ENCODE measurements at places on chromosomes 5 and 9.

DNA sequence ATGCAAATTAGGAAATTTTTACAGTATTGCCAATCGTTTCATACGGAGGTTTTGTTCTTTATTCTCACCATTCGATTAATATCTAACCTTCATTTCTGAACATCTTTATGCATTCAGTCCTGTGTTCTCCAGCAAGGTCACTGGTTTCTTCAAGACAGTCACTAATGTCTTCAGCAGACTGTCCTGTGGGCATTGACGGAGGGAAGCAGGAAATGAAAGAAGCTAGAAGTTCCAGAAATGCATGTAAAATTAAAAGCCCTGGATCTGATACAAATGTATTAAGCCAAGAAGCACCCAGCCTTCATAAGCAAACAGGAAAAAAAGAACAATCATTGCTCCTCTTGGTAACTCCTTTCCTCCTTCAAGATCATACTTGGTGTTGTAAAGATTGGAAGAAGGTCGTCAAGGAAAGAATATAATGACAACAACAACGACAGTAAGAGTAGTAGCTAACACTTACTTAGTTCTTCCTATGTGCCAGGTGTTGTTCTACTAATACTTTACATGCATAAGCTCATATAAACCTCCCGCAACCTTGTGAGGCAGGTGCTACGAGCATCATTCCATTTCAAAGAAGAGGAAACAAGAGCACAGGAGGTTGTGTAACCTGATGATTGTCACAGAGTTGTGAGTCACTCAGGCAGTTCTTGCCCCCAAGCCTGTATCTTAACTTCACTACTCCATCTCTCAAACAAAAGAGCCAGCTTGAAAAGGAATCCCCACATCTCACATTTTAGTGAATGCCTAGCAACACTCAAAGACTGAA is 59.9 kb upstream of the CER1 start:
- DNase-seq: peak; percentile 37

DNA sequence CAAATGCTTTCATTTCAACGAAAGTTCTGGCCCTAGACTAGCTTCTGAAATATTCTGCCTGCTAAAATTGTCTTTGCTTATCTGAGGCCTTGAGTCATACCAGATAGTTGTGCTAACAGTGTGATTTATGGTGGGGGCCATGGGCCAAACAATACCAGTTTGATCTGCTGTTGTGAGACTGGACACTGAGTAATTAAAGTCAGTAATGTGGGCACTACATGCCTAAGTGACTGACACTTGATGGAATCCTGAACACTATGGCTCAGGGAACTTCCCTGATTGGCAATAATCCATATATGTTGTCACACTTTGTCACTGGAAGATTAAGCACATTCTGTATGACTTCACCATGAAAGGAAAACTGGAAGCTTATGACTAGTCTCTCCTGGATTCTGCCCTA is 127.6 kb upstream of the CYLC2 start:
- DNase-seq: peak; percentile 4

DNA sequence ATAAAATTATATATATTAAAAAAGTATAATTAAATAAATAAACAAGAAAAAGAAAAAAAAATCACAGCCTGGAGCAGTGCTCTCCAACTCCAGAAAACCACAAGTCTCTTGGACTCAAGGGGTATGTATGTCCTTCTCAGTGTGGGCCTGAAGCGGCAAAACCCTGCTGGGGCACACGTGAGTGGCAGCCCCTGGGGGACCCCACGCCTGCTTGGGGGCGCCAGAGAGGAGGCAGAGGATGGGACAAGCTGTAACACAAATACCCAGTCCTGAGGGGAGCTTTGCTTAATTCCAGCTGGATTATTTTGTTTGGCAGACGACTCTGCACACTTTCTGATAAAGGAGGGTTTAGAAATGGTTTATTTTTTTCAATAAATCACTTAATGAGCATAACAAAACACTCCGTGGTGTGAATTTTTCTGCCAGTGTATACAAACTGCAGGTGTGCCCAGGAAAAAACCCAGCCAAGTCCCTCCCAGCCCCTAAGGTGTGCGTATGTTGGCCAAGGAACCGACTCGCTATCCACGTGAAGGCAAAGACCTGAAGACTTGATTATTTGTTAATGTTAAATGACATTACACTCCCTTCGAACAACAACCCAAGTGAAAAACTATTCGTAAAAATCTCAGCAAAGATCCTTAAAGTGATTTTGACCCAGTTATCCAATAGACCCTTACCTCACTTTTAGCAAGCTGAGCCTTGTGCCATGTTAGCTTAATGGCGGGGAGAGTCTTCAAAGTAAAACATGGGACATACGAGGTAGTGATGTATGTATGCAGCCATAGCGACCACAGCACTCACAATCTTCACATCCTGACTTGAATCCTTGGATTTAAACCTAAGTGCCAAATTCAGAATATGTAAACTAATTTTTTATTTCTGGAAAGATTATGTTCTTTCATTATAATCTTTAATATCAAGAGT is 32.9 kb downstream of the ANKH start:
- no peak for DNase-seq

DNA sequence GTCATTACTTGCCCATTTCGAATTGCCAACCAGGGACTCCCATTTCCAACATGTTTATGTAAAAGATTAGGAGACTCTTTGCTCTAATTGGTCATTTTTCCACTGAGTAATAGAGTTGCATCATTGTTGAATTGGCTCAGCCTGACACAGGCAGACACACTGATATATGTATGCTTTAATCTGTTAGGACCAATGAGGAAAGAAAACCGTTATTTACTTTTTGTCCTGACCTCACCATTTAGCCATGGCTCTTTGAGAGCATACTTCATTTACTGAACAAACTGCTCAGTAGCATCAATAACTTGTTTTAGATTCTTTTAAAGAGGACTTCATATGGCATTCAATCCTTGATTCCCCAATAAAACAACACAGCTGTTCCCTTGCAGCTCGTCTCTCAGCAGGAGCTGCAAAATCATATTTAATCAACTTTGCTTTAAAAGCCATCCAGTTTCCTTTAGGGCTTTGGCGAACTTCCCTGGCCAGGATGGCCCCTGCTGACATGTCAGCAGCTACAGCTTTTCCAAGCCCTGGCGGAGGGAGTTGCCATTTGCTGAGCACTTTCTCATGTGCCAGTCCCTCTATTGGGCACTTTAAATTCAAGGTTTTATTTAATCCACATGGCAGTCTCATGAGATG is 251.5 kb upstream of the TNC start:
- peak; percentile 13 for DNase-seq

GRCh38 chr5:81626524-81626923 is 124.4 kb downstream of the SSBP2 start:
- peak; percentile 67 for DNase-seq

DNA sequence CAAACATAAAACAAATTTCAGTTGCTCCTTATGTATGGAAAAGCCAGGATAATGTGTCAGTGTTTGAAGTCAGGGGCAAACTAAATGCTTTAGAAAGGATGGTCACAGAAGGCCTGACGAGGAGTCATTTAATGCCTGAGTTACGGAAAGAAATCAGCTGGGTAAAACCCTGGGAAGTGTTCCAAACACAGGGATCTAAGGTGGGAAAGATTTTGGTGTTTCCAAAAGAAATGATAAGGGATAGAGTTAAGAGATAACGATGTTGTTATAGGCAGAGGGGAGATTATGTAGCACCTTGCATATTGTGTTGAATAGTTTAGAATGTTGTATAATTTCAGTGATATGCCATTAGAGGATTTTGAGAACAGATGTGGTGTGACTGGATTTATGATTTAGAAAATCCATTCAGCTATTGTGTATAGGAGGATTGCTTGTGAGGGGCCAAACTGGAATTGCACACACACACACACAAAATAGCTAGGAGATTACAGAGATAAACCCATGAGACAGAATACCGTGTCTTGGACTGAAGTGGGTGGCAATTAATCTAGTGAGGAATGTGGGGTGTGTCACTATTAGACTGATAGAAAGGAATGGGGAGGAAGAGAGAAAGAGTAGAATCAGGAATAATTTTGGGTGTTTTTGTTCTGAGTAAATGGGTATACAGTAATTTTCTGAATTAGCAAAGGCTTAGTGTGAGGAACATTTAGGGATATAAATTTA is 274.2 kb upstream of the DAB2 start:
- no peak for DNase-seq

GRCh38 chr9:33158843-33159776 is 8.0 kb downstream of the B4GALT1 start:
- DNase-seq: no peak

GRCh38 chr9:122265149-122265915 is 650 bp downstream of the MRRF start:
- DNase-seq: peak; percentile 79

DNA sequence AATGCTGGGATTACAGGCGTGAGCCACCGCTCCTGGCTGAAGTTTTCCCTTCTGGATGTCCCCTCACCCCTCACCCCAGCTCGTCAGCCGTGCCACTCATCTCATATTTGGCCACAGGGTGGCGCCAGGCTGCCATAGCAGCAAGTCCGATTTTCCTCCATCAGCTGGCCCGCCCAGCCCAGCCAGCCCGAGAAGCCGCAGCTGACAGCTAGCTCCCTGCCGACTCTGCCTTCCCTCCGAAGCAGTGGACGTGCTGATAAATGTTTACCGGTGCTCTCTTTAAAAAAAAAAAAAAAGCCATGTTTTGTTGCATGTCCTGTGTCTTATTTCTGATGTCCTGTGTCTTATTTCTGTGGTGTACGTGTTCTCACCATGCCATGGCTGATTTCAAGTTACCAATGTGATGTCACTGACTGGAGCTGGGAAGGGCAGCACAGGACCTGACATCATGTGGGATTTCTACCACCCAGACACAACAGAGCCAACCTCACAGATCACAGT is 58.3 kb downstream of the PFDN1 start:
- peak; percentile 96 for DNase-seq

- DNase-seq: no peak
These were observed 584.9 kb downstream of the MAT2B start for GRCh38 chr5:164090358-164090757.

- no peak for DNase-seq
These were observed 215.6 kb upstream of the CLINT1 start for GRCh38 chr5:158074597-158074991.

GRCh38 chr5:107601076-107601475 is 69.7 kb downstream of the EFNA5 start:
- no peak for DNase-seq

DNA sequence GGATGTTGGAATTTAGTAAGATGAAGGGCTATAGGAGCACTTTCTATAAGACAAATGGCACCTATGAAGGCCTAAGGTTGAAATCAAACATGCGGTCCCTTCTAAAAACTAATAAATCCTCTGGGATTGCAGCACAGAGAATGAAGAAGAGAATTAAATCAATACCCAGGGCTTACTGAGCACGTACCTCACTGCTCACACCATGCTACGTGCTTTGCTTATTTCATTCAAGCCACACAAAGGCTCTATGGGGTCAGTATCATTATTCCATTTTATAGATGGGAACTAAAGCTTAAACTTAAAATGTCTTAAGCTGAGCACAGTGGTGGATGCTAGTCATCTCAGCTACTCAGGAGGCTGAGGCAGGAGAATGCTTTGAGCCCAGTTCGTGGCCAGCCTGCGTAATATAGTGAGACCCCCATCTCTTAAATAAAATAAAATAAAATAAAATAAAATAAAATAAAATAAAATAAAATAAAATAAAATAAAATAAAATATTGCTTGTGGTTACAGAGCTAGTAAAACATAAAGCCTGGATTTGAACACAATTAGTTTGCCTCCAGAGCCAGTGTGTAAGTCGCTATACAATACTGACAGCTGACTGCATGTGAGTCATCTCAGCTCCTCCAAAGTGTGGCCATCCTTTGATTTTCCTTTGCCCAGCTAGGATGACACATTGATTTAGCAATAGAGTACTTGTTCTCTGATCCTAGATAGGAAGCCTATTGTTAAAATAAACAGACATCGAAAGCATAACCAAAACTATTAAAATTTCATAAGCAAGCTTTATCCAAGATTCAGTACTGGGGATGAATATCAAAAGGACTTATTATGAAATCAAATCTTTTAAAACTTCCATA is 20.9 kb upstream of the DPYSL3 start:
- peak; percentile 75 for DNase-seq

GRCh38 chr5:172150514-172151425 is 37.3 kb downstream of the STK10 start:
- DNase-seq: no peak

DNA sequence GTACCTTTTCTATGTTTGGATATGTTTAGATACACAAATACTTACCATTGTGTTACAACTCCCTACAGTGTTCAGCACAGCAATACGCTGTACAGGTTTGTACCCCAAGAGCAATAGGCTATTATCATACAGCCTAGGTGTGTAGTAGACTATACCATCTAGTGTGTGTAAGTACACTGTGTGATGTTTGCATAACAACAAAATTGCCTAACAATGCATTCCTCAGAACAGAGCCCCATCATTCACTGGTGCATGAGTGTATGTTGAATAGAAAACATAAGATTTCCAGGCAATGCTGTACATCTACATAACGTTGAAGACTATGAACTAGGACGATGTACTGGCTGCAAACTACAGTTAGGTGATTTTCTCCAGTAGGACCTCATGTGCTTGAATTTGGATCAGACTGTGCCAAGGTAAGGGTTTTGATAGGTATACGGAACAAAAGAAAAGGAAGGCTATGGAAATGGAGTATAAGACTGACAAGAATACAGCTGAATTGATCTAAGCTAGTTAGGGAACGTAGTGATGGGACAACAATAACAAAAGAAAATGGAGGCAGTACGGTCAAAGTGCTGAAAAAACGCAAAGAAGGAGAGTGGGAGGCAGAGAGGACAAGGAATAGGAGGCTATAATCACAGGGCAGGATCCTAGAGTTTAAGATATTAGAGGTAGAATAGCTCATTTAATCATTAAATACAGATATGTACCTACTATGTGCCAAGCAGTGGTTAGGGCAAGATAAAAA is 46.9 kb downstream of the FNIP1 start:
- no peak for DNase-seq

DNA sequence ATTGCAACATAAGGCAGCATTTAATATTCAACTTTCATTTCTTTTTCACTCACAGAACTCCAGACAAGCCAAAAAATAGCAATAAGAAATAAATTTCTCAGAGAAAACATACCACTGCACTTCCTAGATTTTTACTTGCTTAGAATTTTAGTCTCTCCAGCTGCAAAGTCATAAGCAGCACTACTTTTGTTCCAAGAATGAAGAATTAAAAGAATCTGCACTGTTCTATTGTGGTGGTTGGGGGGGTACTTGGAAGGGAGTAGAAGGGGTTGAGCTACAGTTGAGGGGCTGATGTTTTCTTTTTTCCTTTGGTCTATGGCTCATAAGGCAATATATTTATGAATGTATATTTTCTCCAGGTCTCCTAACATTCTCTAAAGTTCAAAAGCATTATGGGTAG is 144.5 kb downstream of the KIAA0825 start:
- DNase-seq: no peak

GRCh38 chr9:14993061-14993800 is 83.0 kb upstream of the FREM1 start:
- peak; percentile 86 for DNase-seq

GRCh38 chr5:54516051-54516655 is 1.4 kb upstream of the SNX18 start:
- DNase-seq: no peak

- DNase-seq: no peak
These were observed 747 bp downstream of the TRPM3 start for GRCh38 chr9:71120501-71121247.

- DNase-seq: peak; percentile 14
These were observed 56.3 kb downstream of the SLF1 start for GRCh38 chr5:94674490-94675382.

GRCh38 chr5:143251190-143251589 is 152.3 kb downstream of the NR3C1 start:
- DNase-seq: no peak

Data from DMS53 (cell line).